ENCODE measurements at places on chromosomes 16 and 17. TPM values are rescaled to one million over a fixed set of nuclear protein-coding genes. Genes with fewer than 3 reads are reported as not detected.
A peak's percentile ranks its signal among the peaks of the same experiment; 100 is the strongest.

DNA sequence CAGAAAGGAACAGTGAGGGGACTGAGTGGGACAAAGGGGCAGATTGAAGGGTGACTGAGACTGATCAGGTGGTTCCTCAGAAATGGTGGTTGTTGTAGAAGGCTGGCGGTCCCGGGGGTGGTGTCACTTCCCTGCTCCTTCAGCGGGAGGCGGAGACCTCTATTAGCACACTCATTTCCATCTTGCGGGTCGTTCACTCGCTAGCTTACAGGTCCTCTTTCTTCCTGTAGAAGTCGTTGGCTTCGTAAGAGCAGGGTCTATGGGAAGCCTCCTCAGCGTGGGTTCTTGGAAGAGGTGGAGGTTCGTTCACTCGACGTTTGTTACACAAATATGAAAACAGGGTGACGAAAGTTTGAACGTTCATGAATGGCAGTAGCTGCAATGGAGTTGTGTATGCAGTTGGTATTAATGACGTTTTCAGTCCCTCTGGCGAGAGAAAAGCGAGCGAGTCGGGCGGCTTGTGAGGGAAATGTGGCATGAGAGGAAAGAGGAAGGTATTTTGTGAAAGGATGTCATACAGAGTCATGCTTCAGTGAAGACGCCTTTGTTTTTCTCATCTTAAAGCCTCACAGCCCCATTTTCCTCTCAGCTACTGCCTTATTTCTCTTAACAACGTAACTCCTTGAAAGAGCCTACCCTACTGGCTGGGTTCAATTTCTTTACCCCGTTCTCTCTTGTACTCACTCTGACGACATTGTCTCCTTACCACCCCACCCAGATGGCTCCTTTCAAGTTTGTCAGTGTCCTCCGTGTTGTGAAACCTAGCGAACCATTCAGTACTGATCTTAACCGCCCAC is 667 bp downstream of the EFCAB13 start:
- H3K4me1 ChIP-seq: no peaks in the 10 kb centered on the region
- H3K36me3 ChIP-seq: no peaks in the 10 kb centered on the region
- peak overlapping the region; percentile 76 for H3K27ac ChIP-seq
- peak; percentile 68 for DNase-seq
- H3K4me3 ChIP-seq: peak overlapping the region; percentile 93

DNA sequence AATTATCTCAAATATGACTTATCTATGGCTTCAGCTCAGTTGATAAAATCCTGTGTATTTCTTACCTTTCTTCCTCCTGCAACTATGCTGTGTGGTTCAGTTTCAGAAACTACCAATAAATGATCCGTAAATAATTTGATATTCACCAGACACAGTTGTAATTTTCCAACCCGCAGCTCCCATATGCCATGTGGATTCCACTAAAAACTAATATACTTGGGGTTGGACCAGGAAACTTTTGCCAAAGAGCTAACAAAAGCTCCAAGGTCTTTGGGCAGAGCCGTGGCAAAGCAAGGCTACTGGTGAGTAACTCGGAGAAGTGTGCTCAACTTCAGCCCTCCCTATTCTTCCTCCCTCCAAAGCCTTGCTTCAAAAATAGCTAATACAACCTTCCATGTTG is 2.3 kb upstream of the CHST6 start:
- H3K27me3 ChIP-seq: no peaks in the 10 kb centered on the region
- DNase-seq: no peak
- H3K27ac ChIP-seq: no peak overlapping the region

DNA sequence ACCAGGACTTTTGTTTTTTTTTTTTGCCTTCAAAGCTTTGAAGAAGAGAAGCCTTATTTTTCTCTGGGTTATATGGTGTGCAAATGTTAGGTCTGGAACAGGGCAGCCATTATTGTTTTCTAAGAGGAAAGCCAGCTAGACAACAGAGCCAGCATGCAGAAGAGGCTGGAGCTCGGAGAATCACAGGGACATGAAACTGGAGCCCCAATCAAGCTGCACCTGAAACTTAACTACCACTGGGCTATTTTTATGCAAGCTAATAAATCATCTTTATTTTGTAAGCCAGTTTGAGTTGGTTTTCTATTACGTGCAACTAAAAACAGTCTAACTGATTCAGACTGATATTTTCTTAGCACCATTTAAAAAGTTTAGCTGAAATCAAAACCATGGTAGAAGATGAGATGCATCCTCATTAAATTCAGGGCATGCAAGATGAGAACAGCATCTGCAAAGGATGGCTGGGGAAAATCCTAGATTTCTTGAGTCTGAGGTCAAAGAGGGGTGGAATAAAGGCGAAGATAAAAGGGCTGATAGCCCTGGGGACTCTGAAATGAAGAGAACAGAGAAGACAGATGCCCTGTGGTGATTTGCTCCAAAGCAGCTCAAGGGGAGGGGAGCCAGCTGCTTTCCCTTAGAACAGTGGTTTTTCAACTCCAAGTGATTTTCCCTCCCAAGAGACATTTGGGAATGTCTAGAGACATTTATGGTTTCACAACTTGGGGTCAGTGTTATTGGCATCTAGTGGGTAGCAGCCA is 177.1 kb upstream of the WSCD1 start:
- no peaks in the 10 kb centered on the region for H3K4me1 ChIP-seq
- H3K4me3 ChIP-seq: no peak overlapping the region
- no peak overlapping the region for H3K27ac ChIP-seq
- DNase-seq: no peak
- no peaks in the 10 kb centered on the region for H3K27me3 ChIP-seq

- no peak overlapping the region for H3K4me3 ChIP-seq
- H3K27me3 ChIP-seq: no peaks in the 10 kb centered on the region
- no peaks in the 10 kb centered on the region for H3K4me1 ChIP-seq
- no peak overlapping the region for H3K27ac ChIP-seq
These were observed 6.2 kb downstream of the DUS1L start for GRCh38 chr17:82059272-82060000.

DNA sequence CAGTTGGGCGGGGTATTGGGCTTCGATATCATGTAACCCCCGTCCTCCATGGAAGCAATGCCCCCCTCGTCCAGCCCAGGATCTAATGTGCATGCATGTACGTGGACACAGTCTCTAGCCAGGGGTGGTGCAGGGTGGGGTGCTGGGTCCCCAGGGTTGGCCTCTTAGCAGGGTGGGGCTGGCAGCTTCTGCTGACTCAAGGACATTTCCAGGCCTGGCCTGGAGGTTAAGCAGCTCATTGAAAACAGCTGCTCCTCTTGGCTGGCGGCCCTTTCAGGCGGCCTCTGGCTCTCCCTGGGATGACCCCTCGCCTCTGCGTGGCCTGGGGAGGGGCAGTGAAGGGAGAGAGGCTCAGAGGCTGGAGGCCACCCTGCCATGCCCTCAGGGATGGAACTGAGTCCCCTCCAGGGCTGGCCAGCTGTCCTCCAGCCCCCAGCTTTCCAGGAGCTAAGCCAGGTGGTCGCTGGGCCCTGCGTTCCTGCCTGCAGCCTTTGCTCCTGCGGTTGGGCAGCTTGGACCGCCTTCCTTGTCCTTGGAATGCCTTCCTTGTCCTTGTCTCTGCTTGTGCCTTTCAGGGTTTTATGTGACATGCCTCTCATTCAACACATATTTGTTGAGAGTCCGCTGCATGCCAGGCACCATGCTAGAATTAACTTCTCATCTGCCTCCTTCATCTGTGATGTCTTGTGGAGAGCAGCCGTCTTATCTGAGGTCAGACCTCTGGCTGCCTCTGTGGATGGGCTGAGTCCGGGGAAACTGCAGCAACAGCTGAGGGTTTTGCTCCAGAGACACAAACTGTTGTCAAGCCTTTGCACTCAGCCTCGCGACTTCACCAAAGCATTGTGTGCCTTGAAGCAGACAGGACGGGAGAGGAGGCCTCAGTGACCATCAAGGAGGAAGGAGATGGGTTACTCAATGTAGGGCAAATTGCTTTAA is 26.6 kb downstream of the MRC2 start:
- H3K36me3 ChIP-seq: no peaks in the 10 kb centered on the region
- peak overlapping the region; percentile 74 for H3K4me3 ChIP-seq
- H3K27ac ChIP-seq: no peak overlapping the region
- DNase-seq: no peak
- H3K4me1 ChIP-seq: peaks cover 8% of the 10 kb centered on the region
- H3K27me3 ChIP-seq: no peaks in the 10 kb centered on the region

- H3K27ac ChIP-seq: no peak overlapping the region
- no peak for DNase-seq
- no peaks in the 10 kb centered on the region for H3K4me1 ChIP-seq
- no peak overlapping the region for H3K4me3 ChIP-seq
These were observed 16.0 kb upstream of the LRRC75A start for GRCh38 chr17:16507918-16508533.

DNA sequence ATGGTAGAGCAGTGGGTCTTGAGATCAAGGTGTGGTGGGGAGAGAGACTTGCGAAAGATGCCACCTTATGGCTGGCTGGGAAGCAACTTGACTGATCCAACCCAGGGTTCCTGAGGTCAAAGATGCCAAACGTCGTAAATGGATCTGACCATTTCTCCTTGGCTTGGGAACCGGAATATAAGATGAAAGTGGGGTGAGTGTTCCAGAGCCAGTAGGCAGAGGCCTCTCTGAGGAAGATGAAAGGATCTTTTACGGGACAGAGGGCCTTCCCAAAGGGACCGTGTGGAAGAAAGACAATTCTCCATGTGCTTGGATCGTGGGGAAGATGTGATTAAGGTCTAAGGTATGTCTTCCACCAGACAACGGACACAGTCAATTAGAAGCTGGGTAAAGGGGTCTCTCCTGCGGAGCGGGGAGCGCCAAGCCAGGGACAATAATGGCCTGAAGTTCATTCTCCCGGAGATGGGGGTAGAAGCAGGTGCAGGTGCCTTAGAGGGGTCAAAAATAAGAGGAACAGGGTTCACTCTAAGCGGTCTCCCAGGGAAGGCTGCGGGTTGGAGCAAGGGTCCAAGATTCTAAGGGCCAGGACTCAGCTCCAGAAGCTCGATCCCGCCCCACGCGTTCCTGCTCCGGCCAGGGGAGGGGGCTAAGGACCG is 800 bp downstream of the FXR2 start:
- H3K4me3 ChIP-seq: peak overlapping the region; percentile 78
- H3K27ac ChIP-seq: peak overlapping the region; percentile 81
- H3K27me3 ChIP-seq: no peaks in the 10 kb centered on the region
- peaks cover 5% of the 10 kb centered on the region for H3K36me3 ChIP-seq

GRCh38 chr17:17030515-17031211 is 11.6 kb upstream of the MPRIP start:
- no peak overlapping the region for H3K4me3 ChIP-seq
- no peaks in the 10 kb centered on the region for H3K4me1 ChIP-seq
- H3K27ac ChIP-seq: no peak overlapping the region
- no peaks in the 10 kb centered on the region for H3K27me3 ChIP-seq

PRSS36 gene
- total RNA-seq: 0.43 TPM

CD19 gene
- total RNA-seq: 0.24 TPM

AKAP1 gene
- total RNA-seq: 34.3 TPM

Data from naive thymus-derived CD4-positive, alpha-beta T cell (primary cell).